SW 1271 (cell line): ENCODE measurements at places on chromosomes 7 and 10.

GRCh38 chr10:10418387-10418786 is 599.3 kb upstream of the CELF2 start:
- DNase-seq, result no peak

DNA sequence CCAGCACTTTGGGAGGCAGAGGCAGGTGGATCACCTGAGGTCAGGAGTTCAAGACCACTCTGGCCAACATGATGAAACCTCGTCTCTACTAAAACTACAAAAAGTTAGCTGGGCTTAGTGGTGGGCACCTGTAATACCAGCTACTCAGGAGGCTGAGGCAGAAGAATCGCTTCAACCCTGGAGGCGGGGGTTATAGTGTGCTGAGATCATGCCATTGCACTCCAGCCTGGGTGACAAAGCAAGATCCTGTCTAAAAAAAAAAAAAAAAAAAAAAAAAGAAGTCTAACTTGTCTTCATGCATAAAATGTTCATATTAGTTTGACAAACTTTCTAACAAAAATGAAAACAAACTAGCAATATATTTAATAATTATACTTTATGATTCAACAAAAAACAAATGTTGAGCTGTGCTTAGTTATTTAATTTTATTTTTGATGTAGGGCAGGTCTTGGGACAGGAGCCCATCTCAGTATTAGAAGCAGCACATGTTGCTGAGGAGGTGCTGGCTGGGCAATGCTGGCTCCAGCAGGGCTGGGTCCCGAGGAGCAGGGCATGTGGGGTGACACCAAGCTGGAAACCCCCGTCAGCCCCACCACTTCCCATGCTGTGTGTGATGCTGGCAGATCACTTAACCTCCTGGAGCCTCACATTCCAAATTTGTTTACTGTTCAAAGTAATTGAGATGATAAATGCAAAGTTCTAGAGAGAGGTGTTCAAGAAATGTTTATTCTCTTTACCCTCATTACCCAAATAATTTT is 335.3 kb upstream of the KLF6 start:
- DNase-seq, result no peak

DNA sequence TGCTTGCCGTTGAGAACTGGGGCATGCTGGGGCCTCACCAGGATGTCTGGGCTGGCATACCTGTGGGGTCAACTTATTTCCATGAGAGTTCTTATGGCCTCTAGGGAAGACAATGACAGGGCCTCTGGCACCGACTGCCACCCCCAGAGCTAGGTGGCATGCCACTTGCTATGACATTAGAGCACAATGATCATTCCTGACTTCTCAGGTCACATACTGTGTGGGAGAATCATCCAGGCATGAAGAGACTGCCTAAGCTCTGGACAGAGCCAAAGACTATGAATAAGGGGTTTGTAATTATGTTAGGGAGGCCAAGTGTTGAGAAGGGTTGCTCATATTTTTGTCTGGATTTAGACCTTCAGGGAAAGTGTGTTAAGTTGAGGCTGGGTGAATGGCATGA is 97.5 kb downstream of the PTPN20 start:
- no peak for DNase-seq

GRCh38 chr10:9789996-9790395 is 1227.7 kb upstream of the CELF2 start:
- no peak for DNase-seq

GRCh38 chr7:97845622-97846203 is 26.5 kb downstream of the ASNS start:
- DNase-seq, result peak; percentile 36

DNA sequence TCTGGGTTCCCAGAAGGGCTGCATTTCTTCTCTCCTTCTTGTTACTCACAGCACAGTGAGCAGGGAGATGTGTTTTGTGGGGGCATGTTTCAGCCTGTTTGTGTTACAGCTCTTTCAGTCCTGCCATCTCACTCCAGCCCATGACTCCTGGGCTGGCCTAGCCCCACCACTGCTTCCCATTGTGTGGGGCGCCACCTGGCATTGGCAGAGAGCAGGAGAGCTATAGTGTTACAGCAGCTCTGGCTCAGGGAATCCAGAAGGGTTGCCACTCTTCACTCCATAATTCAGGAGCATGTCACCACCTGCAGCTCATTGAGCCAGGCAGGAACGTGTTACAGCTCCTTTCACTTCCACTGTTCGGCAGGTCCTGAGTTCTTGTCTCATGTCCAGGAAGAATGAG is 30.0 kb downstream of the CLDN12 start:
- no peak for DNase-seq

GRCh38 chr10:121322776-121323175 is 275.5 kb downstream of the FGFR2 start:
- no peak for DNase-seq

DNA sequence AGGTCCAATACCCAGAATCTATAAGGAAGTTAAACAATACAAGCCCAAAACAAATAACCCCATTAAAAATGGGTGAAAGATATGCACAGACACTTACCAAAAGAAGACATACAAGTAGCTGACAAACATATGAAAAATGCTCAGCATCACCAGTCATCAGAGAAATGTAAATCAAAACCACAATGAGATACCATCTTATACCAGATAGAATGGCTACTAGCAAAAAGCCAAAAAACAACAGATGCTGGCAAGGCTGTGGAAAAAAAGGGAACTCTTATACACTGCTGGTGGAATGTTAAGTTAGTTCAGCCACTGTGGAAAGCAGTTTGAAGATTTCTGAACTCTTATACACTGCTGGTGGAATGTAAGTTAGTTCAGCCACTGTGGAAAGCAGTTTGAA is 331.1 kb downstream of the KIF20B start:
- no peak for DNase-seq

DNA sequence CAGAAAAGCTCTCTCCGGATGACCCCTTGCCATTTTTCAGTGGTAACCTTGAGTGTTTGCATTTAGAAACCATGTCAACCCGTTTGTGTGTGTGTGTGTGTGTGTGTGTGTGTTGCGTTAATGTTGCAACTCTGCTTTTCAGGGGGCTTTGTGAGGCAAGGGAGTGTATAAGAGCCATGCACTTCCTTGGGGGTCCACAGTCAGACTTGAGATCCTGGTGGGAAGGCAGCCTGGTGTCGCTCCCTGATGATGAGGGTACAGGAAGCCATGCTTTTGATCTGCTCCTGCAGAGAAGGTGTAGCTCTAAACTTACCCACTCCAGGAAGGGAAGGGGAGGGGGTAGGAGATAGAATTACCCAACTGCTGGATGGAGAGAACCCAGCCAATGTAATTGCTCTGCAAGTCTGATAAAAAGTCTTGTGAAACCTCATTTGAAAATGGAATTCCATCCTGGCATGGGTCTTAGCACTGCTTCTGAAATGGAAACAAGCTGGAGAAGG is 10.7 kb downstream of the GRK5 start:
- no peak for DNase-seq

GRCh38 chr10:97850446-97850845 is 803 bp downstream of the GOLGA7B start:
- DNase-seq, result no peak
